ENCODE measurements at places on chromosomes 6 and 20.

DNA sequence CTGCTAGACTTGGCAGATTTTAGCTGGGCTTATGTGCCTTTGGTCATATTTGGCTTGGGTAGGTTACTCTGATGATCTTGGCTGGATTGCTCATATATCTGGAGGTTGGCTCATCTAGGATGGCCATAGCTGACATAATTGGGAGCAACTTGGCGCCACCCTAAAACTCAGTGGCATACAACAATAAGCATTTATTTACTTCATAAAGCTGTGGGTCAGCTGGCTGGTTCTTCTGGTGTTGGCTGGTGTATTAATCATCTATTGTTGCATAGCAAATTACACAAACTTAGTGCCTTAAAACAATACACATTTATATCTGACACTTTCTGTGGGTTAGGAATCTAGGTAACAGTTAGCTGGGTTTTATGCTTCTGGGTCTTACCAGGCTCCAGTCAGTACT is 297.3 kb upstream of the JAG1 start:
- no peak for DNase-seq

GRCh38 chr6:87293526-87293925 is 28.9 kb upstream of the SMIM8 start:
- no peak for DNase-seq

DNA sequence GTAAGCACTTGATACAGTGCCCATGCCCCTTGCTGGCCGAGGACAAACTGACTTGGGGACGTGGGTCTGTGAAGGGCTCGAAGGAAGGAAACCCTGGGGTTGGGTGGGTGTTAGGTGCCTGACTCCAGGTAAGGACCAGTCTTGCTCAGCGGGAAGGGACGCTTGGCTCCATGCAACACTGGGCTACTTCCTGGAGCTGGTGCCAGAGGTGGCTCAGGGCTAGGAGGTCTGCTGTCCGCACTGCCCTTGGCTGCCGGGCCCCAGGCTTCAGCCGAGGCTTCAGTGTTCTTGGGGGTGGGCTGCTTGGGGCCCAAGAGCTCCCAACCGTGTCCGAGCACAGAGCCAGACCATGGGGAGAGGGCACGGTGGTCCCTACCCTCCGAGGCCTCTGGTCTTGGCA is 5.3 kb downstream of the GATA5 start:
- no peak for DNase-seq

DNA sequence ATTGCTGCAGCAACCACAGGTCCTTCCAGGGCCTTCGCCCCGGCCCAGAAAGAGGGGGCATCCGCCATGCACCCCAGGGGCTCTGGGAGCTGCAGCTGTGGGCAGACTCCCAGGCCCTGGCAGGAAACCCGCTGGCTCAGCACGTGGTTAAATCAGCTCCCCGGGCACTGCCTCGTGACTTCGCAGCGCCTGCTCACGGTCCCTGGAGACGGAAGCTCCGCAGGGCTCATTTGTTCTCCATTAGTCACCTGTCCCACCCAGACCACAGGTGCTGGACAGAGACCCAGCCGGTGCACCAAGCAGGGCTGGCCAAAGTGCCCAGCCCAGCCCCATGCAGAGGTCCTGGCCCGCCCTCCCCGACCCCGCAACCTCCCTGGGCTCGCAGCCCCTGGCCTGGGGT is 14.7 kb downstream of the KCNQ2 start:
- DNase-seq: no peak

DNA sequence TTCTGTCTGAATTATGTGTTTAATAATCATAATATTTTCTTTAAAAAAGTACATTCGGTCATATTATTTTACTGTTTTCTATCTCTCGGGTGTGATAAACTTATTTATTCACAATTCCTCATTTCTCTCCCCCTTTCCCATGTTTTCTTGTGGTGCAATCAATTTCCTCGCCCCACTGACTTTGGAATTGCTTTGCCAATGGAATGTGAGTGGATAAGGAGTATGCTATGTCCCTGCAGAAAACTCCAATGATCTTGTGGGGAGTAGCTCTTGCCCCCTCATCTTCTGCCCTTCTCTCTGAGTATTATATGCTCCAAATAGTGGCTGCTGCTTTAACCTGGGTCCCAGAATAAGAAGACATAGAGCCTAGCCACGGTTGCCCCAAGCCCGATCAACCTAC is 64.1 kb downstream of the HMGN3 start:
- DNase-seq: no peak

DNA sequence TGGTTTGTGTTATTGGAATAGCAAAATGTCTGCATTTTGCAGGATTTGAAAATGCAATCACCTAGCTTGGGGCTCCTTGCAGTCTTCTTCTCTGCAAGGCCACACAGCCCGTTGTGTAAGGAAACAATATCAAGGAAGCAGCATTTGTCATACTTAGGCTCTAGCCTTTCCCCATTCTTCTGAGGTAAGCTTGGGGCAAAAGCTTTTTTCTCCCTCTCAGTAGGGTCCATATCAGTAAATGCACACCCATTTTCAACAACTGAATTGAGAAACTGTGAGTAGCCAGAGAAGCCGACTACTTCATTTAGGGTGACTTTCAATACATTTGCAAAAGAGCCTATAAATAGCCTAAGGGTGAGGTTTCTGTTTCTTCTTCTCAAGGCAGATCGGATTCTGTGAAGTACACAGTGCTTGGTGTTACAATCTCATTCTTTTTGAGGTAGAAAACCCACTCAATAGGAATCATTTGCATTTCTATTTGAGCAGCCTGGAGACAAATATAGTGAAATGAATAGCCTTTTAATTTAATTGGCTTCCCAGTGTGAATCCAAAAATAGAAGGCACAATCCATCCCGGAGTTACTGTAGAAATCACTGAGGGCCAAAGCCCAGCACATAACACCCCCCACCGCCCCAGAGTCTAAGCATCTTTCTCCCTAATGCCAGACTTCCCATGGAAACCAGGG is 61.8 kb downstream of the BTBD3 start:
- DNase-seq: no peak

- no peak for DNase-seq
These were observed 103.2 kb upstream of the GRIK2 start for GRCh38 chr6:101290346-101290745.

GRCh38 chr20:51914758-51915157 is 112.4 kb upstream of the SALL4 start:
- DNase-seq: no peak

GRCh38 chr6:13420269-13420668 is 67.1 kb downstream of the GFOD1 start:
- no peak for DNase-seq

GRCh38 chr6:70797625-70798024 is 129.9 kb downstream of the SMAP1 start:
- no peak for DNase-seq

GRCh38 chr20:25272223-25273000 is 24.5 kb downstream of the PYGB start:
- no peak for DNase-seq

DNA sequence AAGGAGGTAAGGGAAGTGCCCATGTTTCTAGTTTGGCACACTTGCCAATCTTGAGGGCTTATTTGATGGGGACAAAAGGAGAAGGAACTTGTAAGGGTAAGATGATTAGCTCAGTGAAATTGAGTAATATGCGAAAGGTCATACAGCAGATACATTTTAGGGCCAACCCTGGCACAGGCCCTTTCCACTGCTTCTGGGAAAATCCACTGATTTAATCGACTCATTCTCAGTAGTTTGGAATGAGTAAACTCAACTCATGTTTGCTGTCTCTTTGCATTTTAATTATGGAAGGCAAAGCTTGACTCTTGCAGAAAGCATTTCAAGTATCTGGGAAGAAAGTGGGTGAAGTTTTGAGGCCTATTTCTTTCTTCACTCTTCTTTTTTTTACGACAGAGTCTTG is 20.0 kb downstream of the PHF20 start:
- DNase-seq: no peak

GRCh38 chr6:167212713-167213005 is 54.9 kb upstream of the GPR31 start:
- no peak for DNase-seq

DNA sequence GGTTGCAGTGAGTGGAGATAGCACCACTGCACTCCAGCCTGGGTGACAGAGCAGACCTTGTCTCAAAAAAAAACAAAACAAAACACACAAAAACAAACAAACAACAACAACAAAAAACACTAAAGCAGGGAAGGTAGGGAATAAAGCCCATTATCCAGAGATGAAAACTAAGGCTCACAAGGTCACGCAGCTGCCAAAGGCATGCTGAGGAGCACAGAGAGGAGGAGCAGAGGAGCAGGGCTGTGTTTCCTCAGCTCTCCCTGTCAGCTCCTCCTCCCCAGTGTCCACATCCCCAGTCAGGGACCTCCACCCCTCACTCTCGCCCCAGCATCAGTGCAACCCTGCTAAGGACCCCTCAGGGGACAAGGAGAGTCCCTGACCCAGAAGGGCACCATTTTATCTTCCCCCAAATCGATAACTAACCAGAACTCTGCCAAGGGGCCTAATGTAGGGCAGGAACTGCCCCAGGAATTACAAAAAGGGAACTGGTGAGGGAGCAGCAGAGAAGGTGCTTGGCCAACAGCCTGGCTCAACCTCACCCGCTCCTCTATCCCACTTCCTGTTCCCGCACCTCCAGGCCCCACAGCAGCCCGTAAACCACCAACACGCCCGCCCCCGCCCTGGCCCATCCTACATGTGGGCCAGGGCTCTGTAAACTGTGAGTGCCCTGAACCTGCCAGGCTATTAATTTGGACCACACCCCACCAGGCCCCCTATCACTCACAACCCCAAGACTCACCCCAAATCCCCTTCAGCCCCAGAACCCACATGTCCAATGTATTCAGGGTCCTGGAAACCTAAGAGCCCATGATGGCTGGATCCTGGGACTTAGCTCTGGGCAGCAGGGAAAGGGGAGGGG is 9.0 kb downstream of the TEAD3 start:
- DNase-seq: no peak

DNA sequence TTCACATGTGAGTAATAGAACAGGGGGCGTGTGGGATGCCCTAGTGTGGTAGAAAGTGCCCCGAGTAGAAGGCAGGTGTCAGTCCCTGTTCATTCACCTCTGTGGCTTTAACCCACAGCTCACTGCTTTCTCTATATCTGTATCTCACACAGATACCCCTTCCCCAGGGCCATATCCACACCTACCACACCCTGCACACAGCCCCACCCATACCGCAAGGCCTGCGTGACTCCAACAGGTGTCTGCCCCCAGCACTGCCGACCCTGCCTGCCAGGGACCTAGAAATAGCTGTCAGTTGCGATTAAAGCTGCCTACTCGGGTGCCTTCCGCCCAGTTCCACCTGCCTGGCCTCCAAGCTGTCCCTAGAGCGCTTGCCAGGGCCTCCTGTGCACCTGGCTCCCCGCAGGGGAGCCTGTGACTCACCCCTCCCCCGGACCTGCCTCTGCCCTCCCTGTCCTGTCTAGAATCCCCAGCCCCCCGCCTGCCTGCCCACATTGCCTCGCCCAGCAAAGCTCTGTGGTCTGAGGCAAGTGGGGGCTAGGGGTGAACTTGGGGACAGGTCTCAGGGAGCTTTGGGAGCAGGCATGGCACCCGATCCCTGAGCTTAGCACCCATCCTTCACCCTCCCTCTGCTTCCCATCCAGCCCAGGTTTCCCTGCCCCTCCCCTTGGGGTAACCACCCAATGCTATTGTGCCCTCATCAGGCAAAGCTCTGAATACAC is 38.3 kb upstream of the ID1 start:
- no peak for DNase-seq

DNA sequence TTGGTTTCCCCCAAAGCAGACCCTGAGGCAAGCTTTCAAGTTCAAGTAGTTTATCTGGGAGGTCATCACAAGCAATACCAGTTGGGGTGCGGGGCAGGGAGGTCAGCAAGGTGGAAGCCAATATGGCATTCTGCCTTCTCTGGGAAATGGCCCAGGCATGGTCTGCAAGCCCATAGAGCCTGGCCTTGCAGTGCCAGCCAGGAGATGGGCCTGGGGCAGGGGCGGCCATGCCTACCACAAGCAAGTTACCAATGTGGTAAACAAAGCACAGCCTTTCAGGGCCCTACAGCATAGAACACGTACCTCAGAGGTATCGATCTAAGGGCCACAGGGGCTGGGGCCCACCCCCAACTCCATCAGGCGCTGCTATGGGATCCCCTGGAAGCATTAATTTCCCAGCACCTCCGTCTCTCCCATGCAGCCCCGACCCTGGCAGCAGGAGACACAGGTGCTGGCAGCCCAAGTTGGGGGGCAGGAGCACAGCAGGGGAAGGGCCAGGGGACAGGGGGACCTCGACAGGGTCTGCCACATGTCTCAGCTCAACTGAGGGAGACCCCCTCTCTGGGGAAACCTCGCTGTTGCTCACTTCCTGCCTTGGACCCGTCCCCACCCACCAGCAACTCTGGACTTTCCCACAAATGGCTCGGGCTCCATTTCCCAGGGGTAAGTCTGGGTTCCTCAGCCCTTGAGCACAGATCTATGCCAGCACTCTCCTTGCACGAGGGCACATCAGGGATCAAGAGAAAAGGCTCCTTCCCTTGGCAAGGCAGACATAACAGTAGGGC is 369.0 kb downstream of the PREX1 start:
- DNase-seq: no peak

- no peak for DNase-seq
These were observed 29.2 kb downstream of the GOPC start for GRCh38 chr6:117573006-117573680.

GRCh38 chr6:12570461-12571030 is 146.0 kb upstream of the PHACTR1 start:
- DNase-seq: no peak

- DNase-seq: no peak
These were observed 53.8 kb downstream of the RRBP1 start for GRCh38 chr20:17628101-17628841.

- no peak for DNase-seq
These were observed 170.0 kb downstream of the HACE1 start for GRCh38 chr6:104689551-104690205.

- DNase-seq: no peak
These were observed 4.8 kb upstream of the MOCS1 start for GRCh38 chr6:39938773-39939654.

GRCh38 chr6:130724089-130724488 is 103.1 kb upstream of the SMLR1 start:
- DNase-seq: no peak

GRCh38 chr6:92977018-92977417 is 442.3 kb downstream of the EPHA7 start:
- DNase-seq: no peak

DNA sequence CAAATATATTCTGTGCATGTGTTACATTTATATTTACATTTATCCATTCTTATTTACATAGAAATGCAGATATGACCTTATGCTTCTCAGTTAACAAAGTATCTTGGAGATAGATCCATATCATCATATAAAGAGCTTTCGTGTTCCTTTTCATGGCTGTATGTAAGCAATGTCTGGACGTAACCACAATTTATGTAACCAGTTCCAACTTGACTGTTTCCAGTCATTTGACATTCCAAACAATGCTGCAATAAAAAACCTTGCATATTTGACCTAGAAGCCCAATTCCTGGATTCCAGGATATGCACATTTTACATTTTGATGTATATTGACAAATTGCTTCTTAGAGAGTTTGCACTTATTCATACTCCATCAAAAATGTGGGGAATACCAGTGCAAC is 113.7 kb upstream of the F13A1 start:
- DNase-seq: no peak

DNA sequence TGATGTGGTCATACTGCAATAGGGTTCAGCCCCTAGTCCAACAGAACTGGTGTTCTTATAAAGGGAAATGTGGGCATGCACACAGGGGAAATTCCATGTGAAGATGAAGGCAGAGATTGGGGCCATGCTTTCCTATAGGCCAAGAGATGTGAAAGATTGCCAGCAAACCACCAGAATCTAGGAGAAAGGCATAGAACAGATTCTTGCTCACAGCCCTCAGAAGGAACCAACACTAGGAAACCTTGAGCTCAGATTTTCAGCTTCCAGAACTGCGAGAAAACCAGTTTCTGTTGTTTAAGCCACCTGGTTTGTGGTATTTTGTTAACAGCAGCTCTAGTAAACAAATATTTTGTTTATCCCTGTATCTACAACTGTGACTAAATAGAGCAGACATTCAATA is 197.6 kb upstream of the CITED2 start:
- DNase-seq: no peak
